Stimulated activated CD8-positive, alpha-beta memory T cell treated with anti-CD3 and anti-CD28 coated beads, Interleukin-7, amount 100 ng/mL, for 24 hours (primary cell): ENCODE measurements at places on chromosomes 1 and 21.

DNA sequence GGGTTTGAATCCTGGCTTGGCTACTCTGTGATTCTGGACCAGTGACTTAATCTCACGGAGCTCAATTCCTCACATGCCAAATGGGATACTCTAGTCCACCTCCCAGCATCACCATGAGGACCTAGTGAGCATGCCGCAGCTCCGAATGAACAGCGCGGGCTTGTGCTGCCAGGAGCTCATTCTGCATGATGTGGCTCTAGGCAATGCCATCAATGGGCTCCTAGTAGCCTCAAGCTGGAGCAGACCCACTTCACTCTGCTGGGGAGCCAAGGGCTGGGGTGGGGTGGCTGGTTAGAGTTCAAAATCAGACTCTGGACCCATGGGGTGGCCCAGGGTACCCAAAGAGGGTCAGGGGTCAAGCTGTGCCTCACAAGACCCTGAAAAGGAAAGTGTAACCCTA, 41.5 kb downstream of the CDK18 start:
- DNase-seq, result no peak

DNA sequence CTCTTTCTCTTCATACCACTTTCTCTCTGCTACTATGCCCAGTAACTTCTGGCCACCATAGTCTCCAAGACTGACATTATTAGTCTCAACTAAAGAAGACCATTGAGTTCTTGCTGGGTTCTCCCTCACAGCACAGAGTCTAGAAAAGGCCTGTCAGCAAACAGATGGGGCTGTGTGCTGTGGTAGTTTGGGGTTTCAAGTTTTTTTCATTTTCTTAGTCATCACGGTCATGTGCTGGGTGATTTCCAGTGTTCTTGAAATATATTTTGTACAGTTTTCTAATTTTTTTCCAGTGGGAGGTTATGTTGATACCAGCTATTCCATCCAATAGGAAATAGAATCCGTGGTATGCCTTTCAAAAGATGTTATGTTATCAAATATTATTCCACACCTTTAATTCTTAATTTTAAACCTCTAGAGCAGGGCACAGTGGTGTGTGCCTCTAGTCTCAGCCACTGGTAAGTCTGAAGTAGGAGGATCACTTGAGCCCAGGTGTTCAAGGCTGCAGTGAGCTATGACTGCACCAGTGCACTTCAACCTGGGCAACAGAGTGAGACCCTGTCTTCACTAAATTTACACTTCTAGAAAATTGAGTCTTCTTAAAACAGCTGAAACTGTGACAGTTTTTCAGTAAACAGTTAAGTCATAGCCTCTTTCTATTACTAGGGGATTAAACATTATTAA, 8.3 kb downstream of the CFHR2 start:
- DNase-seq, result no peak

- DNase-seq, result no peak
Measured at GRCh38 chr1:31848381-31848897, 32.6 kb upstream of the SPOCD1 start.

DNA sequence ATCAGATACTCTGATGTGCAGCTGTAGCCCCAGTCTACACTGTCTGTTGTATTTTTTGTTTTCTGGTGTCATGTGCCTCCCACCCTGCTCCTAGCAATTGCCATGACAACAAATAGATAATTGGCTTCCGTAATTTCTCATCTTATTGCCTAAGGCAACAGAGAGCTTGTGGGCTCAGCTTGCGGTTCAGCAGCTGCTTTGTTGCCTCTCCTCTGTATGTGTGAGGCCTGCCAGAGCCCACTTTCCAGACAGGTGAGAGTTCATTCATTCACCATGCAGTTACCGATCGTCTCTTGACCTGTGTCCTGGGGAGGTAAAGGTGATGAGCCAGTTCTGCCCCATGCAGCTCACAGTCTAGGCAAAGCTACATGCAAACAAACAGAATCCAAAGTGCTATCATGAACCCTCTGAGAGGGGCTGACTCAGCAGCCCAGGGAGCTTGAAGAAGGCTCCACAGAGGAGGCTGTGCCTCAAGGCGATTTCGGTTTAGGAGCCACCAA, 11.9 kb downstream of the LGALS8 start:
- no peak for DNase-seq

GRCh38 chr21:39660191-39660980, 47.6 kb downstream of the B3GALT5 start:
- no peak for DNase-seq

- no peak for DNase-seq
Measured at GRCh38 chr21:33980276-33980916, 64.8 kb upstream of the ATP5PO start.

DNA sequence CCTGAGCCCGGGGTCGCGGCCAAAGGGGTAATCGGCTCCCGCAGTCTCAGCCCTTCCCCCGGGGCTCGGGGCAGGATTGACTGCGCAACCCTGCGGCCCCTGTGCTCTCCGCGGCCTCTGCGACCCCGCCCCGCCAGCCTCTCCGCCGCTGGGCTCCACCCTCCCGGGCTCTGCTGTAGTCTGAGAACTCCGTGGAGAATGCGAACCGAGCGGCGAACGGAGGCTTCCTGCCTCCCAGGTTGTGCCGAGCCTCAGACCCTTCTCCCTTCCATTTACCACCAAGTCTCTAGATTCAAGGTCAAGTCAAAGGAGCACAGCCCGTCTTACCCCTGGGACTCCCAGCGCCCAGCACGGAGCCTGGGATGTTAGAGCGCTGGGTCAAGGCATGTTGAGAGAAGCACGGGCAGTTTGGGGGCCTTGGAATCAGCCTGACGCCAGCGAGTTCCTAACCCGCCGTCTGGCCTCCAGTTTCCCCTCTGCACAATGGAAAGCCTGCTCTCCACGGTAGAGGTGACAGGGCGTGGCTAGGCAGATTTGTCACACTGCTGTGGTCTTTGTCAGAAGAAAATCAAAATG, 3.0 kb downstream of the ATP2B4 start:
- no peak for DNase-seq

DNA sequence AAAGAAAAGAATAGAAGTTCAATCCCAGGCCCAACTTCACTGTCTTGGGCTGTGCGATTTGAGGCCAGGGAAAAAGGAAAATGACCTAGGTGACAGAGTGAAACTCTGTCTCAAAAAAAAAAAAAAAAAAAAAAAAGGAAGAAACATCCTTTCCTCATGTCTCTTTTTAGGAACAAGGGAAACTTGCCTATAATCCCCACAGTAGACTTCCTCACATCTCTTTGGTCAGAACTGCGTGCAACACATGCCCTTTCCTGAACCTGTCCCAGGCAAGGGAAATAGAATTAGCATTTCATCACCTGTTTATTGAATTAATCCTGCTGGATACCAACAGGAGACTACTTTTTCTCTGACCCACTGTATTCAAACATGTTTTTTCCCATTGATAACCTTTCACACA, 2.3 kb downstream of the DCST1 start:
- no peak for DNase-seq

DNA sequence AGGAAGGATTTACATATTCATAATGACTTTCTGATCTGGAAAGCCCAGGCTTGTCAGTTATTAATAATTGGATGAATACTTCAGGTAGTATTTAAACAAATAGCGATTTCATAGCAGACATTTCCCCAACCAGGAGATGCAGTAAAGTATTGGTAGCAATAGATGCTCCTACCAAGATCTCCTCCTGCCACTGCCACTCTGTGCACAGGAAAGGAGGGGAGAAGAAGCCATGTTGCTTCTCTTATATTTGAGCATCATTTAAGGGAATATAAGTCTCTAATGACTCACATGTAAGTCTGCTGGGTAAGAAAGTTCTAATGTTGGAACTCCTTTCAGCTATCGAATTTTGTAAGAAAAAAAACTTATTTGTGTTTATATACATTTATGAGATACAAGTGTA, 420 bp upstream of the IFI16 start:
- DNase-seq, result no peak

DNA sequence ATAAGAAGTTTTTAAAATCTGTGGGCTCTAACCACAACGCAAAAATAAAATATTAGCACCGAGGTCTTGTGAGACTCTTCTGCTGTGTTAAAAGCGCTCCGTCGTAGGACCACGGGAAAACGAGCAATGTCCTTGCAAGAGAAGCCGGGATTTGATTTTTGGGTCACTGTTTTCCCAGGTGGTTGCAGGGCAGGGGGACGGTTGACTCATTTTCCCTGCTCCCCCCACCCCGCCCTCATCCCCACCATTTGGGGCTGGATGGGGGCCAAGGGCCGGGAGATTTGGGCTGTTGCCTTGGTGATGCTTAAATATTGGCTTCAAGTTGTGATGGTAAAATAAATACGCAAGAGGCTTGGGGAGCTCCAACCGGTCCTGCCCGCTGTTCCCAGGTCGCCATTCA, 67.6 kb upstream of the SLC25A33 start:
- DNase-seq, result no peak

GRCh38 chr1:218616681-218617080, 271.5 kb downstream of the TGFB2 start:
- no peak for DNase-seq

DNA sequence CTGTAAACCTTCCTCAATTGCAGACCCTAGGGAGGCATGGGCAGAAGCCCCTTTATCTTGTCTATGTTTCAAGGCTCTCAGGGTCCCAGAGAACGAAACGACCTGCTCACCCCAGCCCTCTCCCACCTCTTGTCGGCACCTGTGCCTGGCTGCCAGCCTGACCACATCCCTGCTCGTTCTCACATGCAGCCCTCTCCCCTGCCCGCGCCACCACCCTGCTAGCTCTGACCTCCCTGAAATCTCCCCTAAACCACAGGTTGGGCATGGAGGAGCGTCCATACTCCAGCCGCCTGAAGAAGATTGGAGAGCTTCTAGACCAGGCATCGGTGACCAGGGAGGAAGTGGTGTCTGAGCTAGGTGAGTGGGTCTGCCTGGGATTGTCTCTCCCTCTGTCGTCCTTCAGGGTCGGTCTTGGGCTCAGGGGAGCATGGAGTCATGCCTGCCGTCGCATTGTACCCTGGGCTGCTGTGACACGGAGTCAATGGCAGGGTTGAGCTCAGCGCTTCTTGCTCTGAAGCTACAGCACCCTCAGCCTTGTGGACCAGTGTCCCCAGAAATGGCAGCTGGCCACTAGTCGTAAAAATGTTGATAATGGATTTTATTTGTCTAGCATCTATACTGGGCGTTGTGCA, 3.6 kb downstream of the ADPRS start:
- DNase-seq, result no peak

DNA sequence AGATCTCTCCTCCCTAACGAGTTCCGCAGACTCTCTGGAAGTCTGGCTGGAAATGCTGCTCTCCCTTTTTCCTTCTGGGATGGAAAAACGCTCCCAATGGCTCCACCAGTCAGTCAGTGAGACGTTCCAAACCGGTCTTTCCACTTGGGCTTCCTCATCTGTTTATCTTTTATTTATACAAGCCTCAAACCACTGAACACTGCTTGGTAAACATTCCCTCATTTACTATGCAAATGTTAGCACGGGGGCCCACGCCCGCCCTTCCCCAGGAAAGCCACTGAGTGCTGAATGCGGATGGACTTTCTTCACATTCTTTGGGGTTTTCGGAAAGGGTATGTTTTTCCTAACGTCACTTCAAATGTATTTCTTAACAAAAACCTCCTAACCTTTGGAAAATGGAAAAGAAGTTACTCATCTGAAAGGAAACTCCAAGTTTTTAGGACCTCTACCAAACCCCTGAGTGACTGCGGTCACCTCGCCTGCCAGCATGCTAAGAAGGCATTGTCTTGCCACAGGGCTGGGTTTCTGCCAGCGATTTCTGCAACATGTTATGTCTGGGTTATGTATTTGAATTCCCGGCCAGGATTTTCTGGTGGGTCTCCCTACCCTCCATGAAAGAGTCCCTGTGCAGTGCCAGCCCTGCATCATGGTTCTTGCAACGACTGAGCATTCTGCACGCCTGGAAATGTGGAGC, 14.0 kb upstream of the UMODL1 start:
- no peak for DNase-seq
